NAMALWA (cell line): ENCODE measurements at places on chromosomes 3 and 15.

DNA sequence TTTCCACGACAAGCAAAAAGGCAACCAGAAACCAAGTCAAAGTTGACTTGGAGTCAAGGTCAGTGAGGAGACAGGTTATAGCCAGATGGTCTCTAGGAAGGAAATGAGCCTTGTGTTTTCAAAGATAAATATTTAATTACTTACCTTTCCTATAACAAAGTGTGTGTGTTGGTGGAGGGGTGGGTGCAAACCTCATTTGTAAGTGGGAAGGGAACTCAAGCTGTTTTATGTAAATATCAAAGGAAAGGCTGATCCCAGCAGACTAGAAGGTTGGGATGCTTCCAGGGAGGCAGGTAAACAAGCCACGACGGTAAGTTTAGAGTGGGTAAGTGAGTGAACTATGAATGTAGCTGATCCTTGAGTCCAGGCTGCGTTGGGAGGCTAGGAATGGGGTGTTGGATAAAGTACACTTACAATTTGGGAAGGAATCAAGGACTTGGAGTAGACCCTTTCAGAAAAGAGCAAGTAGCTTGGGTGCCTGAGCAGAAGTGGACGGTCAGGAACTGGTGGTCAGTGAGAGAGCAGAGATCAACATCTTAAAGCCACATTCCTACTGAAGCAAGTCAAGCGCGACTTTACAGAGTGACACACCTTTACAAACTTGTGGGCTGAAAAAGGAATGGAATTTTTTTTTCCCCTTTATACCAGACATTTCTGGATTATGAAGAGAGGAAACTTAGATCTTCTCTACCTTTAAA lies 82.0 kb upstream of the TBL1XR1 start:
- DNase-seq: no peak

GRCh38 chr15:90869140-90869541 lies 753 bp downstream of the FURIN start:
- DNase-seq: no peak

DNA sequence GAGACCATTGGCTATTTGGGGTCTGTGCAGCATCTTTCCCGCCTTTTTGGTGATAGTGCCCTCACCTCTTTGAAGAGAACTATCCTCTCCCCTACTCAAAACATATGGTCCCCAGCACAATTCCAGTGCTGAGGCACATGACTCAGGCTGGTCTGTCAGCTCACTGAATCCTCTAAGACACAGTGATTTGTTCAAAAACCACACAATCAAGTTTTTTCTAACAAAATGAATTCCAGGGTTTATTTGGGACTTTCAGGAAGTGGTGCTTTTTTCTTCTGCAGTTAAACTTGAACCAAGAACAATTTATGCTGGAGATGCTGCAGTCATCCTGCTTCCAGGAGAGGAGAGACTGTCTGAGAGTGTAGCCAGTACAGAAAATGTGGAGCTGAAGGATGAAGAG lies 142.5 kb upstream of the LMCD1 start:
- DNase-seq: no peak

- DNase-seq: no peak
These were observed 59.8 kb upstream of the MEX3B start for GRCh38 chr15:82105451-82106215.

GRCh38 chr3:147702509-147702908 lies 293.3 kb downstream of the ZIC1 start:
- no peak for DNase-seq

DNA sequence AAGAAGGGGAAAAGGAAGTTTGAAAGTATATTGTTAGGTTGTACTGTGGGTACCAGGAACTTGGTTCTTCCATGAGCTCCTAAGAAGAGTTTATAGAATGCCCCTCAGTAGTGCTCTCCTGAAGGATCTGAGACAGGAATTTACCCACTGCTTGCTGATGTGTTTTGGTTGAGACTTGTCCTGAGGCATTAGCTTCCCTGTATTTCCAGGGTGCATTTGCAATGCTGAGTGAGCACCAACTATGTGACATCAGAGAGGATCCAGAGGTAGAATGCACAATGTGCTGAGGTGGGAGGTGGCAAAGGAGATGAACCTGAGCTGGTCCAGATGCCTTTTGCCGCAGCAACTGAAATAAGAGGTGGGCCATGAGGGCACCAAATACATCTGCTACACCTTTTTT lies 64.3 kb upstream of the LRRC3B start:
- no peak for DNase-seq

DNA sequence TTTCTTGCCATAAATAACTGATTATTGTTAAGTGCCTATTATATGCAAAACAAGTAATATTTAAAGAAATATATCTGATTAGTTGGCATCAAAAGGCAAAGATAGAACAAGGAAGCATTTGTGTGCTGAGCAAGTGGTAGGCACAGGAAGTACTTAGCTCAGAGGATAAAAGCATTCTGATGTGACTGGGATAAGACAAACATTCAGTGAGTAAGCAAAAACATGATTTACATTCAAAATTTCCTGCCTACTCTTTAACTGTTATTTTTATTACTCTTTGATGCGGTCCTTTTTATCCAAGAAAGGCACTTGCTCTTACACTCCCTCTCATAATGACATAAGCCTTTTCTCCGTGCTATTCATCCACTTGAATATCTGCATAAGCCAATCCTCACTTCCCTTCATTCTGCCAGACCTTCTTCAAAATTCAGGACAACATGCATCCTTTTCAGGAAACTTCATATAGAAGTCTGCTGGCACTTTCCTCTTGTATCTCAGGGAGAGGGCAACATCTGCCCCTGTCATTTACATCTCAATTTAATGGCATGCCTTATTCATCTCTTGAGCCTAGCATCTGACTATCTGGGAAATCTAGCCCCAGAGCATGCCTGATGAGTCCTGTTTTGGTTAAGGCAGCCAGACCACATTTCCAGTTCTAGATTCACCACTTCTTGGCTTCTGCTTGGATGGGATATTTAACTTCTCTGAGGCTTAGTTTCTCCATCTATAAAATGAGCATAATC lies 478.2 kb upstream of the ROBO2 start:
- DNase-seq: no peak

- no peak for DNase-seq
These were observed 220.5 kb downstream of the OPA1 start for GRCh38 chr3:193813501-193813830.

DNA sequence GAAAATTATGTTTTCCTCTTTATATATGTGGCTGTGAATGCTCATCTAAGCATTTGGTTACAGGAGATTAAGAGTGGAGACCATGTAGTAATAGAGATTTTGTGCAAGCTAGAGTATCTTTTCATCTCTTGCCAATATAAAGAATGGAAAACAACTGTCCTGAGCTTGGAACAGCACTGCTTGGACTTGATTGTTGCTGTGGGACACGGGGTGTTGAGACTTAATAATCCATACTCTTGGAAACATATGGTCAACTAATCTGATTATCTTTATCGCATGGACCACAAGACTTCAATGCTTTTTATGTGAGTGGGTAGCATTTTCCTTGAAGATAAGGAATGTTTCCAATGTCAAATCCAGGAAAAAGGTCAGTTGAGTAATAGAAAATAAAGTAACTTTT lies 806.3 kb downstream of the DIPK2A start:
- no peak for DNase-seq

DNA sequence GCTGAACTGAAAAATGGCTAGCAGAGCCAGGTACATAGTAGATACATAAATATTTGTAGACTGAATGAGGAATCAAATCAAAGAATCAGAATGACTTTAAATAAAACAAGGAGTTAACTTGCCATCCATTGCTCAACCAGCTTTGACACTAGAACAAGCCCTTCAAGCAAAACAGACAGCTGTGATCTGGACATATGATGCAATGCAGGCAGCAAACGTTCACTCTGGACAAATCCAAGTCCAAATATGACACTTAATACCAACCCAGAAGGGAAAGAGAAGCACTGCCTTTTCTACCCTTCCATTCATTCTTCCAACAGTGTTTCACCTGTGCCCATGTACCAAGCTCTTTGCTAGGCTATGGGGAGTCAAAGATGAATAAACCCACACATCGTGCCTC lies 4.5 kb downstream of the THRB start:
- DNase-seq: no peak

- no peak for DNase-seq
These were observed 25.2 kb downstream of the CD200 start for GRCh38 chr3:112357930-112358780.

DNA sequence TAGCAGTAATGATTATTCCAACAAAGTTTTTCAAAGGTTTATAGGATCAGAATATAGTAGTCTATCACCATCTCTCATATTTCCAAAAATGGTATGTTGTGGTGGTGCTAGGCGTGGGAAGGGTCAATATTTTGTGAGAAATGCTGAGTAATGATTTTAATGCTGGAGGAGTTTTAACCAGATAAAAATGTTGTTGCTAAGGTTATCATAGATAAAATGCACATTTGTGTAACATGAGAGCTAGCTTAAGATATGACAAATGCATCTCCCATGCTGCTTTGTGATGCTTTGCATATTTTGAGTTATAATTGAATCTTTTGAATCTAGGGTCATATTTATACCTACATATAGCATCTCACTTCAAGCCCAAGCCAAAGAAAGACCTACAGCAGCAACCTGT lies 103.9 kb upstream of the ROBO1 start:
- DNase-seq: no peak

- no peak for DNase-seq
These were observed 10.4 kb downstream of the LIMD1 start for GRCh38 chr3:45604999-45605398.

DNA sequence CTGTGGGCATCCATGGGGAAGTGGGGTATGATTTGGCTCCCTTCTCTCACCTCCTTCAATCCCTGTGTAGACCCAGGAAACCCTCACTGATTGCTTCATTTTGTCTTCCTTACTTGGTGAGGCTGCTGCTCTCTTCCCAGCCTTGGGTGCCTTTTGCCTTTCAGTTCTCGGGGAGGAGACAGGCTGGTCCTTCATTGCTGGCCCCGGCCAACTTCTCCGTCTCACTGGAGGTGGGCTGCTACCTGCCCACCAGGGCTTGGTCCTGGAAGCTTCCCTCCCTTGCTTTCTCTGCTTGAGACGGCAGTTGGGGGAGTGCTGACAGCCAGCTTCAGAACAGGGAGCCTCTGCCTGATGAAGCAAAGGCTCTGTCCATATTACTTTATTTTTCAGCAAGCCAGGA lies 4.7 kb downstream of the FOXL2 start:
- DNase-seq: no peak

GRCh38 chr3:101900736-101901135 lies 51.4 kb downstream of the NFKBIZ start:
- DNase-seq: no peak

DNA sequence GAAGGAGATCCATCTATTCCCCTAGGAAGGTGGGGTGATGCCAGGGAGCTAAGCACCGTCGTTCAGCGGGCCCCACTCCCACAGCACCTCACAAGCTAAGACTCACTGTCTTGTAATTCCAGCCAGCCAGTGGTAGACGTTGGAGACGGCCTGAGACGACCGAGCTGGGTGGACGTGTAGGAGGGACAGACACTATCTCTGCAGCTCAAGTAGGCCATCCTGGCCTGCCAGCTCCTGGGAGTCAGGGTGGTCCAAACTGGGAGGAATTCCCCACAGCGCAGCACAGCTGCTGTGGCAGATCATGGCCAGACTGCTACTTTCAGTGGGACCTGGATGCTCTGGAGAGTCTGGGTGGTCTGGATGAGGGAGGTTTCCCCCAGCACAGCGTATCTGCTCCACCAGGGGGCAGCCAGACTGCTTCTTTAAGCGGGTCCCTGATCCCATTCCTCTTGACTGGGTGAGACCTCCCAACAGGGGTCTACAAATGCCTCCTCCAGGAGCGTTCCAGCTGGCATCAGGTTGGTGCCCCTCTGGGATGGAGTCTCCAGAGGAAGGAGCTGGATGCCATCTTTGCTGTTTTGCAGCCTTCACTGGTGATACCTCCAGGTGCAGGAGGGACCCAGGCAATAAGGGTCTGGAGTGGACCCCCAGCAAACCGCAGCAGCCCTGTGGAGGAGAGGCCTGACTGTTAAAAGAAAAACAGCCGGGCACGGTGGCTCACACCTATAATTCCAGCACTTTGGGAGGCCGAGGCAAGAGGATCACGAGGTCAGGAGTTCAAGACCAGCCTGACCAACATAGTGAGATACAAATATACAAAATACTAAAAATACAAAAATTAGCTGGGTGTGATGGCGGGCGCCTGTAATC lies 27.6 kb downstream of the GNB5 start:
- DNase-seq: peak; percentile 44

DNA sequence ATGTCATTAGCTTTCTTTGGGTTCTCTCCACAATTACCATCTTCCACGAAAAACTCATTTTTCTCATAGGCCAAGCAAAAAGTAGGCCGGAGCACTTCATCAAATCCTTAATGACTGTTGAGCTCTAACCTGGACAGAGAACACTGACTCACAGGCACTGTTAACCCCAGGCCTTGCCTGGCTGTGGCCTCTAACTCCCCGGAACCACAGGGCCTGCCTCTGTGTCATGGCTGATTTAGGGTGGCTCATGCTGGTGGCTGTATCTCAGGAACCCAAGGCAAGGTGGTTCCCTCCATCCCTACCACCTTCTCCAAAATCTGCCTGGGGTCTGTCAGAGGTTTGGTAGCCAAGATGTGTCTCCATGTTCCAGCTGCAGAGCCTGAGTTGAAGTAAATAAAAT lies 3.6 kb downstream of the CRTAP start:
- DNase-seq: no peak

GRCh38 chr3:141459008-141459407 lies 27.8 kb upstream of the RASA2 start:
- DNase-seq: no peak

- DNase-seq: no peak
These were observed 476.6 kb upstream of the ROBO1 start for GRCh38 chr3:80244390-80244789.

GRCh38 chr15:74257105-74257504 lies 21.0 kb downstream of the CCDC33 start:
- DNase-seq: no peak

- no peak for DNase-seq
These were observed 167.8 kb downstream of the FOXP1 start for GRCh38 chr3:71415681-71416122.

GRCh38 chr15:100772478-100772877 lies 107.2 kb upstream of the ALDH1A3 start:
- DNase-seq: no peak

GRCh38 chr3:14831916-14832450 lies 13.2 kb downstream of the FGD5 start:
- DNase-seq: no peak

DNA sequence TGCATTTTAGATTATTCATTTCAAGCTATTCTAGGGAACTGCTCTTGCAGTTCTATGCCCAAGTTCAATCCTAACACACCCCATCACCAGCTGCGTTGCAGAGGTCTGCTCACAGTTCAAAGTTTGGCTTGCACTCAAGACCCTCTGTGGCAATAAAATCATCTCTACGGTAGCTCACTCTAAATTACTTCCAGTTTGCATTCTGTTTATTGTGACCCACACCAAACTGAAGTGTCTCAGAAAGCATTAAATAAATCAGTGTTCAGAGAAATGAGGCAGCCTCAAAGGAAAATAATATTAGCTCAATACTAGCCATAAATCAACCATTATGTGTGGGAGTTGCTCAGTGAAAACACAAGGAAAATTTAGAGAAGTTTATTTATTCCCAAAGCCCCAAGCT lies 250.3 kb downstream of the MAGI1 start:
- no peak for DNase-seq
